ENCODE measurements at places on chromosomes 16 and 17.
A peak's percentile ranks its signal among the peaks of the same experiment; 100 is the strongest.

- no peak for DNase-seq
Observed at GRCh38 chr17:38925263-38925995, at the start of gene LASP1NB. Gene LASP1NB (plus strand): TSS chr17:38925614.

DNA sequence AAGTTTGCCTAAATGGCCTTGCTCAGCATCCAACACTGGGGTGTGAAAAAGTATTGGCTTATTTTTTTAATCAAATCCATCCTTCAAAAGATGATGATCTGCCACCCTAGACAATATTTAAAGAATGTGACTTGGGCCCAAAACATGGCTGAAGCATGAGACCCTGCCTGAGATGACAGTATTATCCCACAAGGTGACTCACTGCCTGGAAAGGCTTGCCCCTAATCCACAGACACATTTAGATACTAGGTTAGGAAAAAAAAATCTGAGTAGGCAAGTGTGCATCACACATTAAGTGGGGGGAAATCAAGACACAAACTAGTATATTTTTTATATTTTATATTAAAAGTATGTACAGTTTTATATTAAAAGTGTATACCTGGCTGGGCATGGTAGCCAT is 38.4 kb downstream of the TOM1L2 start:
- no peak for DNase-seq

DNA sequence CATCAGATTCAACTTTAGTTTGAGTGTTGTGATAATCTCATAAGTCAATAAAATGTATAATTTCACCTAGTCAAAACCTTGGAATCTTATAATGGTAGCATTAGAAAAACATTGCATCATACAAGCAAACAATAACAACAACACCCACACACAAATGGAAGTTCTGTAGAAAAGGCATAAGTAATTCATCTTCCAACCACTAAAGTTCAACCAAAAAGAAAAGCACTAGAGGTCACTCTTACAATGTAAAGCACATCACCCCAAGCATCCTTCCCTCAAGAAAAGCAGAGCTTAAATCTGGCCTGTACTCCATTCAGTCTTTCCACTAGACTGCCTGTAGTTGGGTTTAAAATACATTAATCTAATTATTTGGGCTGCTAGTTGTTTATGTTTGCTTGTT is 1.8 kb downstream of the CNTNAP4 start:
- no peak for DNase-seq

DNA sequence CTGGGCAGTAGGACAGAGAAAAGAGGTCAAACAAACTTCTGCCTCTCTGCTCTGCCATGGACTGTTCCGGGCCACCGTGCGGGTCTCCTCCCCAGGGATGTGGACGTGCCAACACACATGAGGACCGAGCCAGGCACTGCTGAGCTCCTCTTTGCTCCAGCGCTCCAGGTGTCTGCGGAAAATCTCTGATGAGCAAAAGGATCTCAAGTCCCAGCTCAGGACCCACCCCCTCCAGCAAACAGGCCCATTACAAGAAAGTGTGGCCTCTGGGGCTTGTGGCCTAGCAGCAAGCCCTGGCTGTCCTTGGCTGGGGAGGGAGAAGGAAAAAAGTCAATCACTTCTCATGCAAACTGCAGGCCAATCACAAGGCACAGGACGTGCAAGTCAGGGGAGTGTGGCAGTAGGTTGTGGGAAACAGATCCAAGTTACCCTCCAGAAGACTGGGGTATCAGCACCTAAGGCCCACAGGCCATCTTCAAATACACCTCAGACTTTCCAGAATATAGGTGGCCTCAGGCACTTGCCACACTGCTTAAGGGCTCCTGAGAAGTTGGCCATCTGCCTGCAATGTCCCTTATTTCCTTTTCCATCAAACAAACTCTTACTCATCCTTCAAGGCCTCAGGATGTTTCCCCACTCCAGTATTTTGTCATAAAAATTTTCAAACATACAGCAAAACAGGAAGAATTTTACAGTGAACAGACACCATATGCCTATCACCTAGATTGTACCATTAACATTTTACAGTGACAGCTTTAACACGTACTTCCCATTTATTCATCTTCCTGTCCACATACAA is 36.0 kb upstream of the SREBF1 start:
- DNase-seq: no peak

- no peak for DNase-seq
Observed at GRCh38 chr17:56173026-56173425, 19.8 kb downstream of the ANKFN1 start.

GRCh38 chr17:83122834-83123233 is 43.4 kb downstream of the METRNL start:
- DNase-seq: no peak

DNA sequence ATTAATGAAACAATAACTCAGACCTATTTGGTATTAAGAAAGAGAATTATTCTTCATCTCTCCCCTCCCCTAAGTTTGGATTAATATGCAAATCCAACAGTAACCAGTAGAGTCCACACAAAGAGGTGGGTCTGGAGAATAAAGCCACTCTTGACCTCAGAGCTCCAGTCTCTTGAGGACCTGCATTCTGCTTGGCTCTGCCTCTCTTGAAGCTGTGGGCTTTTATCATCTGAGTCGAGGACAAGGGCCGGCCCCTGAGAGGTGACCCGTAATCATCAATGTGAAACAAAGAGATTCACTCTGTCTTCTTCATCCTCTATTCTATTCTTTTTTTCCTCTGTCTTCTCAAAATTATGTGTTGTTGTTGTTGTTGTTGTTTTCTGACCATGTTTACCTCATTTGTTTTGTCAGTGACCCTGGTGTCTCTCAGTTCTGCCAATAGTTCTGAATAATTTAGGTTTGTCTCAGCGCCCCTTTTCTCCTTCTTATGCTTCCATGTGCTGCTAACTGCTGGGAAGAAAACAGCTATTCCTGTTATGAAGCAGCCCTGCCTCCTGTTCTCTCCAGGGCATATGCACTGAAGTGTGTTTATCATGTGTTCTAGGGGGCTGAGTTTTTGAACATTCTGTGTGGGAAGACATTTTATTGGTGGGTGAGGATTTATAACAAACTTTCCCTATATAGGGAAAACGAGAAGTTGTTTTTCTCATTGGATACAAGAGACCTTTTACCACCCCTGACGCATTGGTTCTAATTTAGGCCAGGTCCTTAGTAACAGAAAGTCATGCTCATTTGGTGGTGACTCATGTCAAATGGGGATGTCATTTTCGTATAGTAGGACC is 135.8 kb downstream of the TRIM37 start:
- no peak for DNase-seq

DNA sequence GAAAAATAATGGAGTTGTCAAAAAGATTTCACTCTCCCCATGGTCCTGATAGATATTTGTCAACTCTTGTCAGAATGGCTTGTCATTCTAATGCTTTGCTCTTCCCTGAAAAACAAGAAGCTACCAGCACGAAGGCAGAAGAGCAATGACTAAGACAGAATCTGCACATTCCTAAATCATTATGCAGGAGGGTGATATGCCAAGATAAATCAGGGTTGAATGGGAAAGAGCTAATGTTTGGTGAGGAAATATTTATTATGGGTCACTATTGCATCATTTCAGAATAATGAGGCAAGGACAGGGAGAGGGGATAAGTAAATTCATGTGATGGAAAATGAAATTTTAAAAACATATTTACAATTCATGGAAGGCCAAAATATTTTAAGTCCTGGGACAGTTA is 297.5 kb upstream of the XYLT1 start:
- no peak for DNase-seq

DNA sequence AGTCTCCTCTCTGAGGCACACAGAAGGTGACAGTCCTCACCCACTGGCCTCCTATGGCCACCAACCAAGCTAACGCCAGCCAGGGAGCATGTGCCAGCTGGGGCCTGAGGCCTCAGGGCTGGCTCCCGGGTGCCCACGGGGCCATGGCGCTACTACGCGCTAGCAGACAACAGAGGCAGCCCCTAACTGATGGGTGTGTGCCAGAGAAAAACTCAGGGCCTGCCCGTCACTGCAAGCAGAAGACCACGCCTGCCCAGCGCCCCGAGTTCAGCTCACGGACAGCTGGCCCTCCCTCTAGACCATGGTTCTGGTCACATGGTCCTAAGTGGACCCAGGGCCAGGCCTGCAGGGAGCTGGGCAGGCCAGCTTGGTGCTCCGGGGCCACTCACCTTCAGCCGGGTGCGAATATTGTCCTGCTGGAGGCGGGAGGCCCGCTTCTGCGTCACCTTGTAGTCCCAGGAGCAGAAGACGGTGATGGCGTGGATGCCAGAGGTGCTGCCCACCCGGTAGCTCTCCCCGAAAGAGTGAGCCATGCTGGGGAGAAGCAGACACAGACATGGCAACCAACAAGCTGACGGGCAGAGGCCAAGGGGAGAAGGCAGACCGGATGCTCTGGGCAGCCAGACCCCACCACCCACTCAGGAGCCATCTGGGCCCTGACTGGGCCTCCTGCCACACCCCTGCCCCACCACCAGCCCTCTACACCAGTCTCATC is 6.2 kb downstream of the TMC6 start:
- DNase-seq: no peak

GRCh38 chr17:73803964-73804435 is 159.8 kb upstream of the SDK2 start:
- no peak for DNase-seq

- DNase-seq: no peak
Observed at GRCh38 chr16:62870554-62870953, 834.3 kb upstream of the CDH8 start.

DNA sequence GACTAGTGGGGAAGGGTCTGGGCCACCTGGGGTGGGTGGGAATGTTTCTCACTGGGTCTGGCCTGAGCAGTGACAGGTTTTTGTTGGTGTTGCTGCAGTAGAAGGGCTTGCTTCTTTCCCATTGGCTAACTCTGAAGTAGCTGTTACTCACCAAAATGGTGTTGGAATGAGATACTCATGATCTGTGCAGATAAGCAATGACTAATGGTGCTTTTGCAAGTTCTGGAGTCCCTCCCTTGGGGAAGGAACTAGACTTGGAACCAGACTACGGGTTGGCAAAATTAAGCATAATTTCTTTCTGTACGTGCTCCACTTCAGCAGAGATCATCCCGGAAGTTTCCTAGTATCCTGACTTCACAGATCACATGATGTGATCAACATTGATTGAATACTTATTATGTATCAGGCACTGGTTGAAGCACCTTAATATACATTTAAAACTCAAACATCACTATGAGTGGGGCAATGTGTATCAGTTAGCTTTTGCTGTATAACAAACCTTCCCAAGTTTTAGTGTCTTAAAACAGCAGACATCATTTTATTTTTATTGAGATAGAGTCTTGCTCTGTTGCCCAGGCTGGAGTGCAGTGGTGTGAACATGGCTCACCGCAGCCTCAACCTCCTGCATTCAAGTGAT is 30.1 kb downstream of the CHP2 start:
- DNase-seq: no peak

- no peak for DNase-seq
Observed at GRCh38 chr17:82985428-82985805, 94.0 kb upstream of the METRNL start.

DNA sequence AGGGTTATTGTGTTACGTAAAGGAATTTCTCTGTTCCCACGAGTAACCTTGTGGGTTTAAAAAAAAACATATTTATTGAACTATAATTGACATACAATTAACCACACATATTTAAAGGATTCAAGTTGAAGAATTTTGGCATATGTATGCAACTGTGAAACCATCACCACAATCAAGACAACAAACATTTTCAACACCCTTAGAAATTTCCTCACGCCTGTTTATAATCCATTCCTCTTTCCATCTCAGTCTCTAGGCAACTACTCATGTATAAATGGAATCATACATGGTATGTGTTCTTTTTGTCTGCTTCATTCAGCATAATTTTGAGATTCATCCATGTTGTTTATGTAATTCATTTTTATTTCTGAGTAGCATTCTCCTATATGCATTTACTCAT is 104.0 kb downstream of the MRTFB start:
- no peak for DNase-seq

DNA sequence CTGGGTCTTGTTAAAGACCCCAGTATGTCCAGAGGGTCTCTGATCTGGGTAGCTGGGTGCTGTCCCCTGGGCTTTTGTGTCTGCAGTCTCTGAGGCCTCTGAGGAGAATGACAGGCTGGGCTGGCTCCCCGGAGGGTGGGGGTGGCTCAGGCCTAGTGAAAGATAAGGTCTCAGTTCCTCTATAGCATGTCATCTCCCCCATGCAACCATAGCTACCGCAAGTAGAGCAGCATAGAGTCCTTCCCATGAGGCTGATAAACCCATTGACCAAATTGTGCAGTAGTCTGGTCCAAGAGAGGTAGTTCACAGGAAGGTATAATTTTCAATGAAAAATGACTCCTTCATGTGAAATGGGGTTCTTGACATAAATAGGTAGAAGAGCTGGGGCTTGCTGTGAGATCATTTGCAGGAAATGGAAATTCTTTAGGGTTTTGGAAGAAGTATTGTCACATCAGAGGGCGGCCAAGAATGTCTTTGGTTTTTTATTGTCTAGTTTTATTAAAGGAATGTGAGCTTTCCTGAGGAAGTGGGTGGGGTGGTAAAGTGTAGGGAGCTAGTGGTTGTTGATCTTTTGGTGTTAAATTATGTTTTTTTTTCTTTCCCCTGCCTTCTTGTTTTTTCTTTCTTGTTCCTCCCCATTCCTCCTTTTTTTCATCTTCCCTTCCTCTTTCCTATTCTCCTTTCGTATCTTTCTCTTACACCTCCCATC is 21.0 kb downstream of the SLC7A6OS start:
- no peak for DNase-seq

DNA sequence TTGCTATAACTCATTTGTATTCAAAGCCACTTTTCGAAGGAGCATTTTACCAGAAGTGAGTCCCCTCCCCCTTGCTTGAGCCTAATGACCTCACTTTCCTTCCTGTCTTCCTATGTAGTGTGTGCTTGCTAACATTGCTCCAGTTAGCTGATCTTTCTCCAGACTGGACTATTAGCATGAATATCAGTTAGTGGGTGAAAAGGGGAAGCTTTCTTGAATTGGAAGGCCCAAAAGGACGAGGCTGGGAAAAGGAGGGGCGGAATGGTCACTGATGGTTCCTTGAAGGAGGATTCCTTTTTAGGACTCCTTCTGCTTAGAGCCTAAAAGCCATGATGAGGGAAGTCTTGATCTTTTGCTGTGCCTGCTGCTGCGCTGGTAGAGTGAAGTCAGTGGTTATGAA is 11.9 kb downstream of the MAP3K3 start:
- DNase-seq: no peak

- peak; percentile 15 for DNase-seq
Observed at GRCh38 chr17:82458885-82459424, 414 bp downstream of the NARF start.

- no peak for DNase-seq
Observed at GRCh38 chr17:42670789-42671657, 5.8 kb downstream of the PLEKHH3 start.

DNA sequence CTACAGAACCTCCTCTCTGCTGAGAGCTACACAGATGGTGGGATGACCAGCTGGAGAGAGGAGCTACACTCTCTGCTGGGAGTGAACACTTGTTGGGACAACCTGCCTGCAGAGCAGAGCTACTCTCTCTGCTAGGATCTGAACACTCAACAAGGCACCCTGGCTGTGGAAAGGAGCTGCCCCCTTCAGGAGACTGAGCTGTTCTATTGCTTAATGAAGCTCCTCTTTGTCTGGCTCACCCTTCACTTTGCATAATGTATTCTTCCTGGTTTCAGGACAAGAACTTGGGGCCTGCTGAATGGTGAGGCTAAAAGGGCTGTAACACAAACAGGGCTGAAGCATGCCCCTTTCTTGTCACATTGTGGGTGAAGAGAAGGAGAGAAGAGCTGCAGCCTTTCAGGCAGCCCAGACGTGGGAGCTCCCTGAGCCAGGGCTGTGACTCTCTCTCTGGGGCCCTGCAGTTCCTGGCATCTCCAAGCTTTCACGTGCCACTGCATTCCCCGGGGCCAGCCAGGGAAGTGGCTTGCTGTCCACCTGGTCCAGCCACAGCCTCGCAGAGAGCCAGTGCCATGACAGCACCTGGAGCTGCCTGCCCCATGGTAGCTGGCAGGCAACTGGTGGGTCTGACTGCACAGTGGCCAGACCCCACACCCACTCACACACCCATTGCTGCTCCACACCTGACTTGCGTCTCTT is 272.8 kb upstream of the KCNJ16 start:
- DNase-seq: no peak
